ENCODE measurements at places on chromosomes 2 and 18.
A peak's percentile ranks its signal among the peaks of the same experiment; 100 is the strongest.

GRCh38 chr2:239778861-239779558, 246.1 kb downstream of the NDUFA10 start:
- no peak for DNase-seq

GRCh38 chr2:72095364-72095763, 52.3 kb downstream of the CYP26B1 start:
- DNase-seq: no peak

DNA sequence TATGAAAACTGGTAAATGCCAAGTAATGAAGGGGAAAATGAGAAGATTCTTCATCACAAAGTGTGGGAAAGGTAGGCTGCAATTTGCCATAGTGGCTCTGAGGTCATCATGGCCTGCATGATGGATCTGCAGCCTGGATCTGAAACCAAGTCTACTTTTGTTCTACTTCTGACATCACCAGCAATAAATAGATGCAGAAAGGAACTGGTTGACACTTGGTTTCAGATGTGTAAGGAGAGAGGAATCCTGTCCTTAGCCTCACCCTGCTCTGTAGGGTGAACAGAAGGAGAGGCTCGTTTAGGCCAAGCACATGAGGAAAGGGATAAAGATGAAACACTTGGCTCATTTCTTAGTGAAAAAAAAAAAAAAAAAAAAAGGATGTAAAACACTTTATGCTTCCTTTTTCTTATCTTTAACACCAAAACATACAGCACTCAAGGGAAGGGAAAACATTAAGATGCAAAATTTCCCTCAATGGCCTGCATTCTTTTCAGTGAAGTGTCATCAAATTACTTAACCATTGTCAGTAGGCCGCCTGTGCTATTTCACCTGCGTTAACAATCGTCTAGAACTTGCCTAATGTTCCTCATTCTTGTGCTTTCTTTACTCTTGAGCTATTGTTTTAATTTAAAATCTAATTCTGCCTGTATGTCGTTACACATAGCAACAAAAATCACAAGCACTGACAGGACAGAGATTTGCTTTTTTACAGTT, 3.9 kb downstream of the NEB start:
- DNase-seq: no peak

GRCh38 chr2:212294816-212295215, 243.8 kb downstream of the ERBB4 start:
- peak; percentile 87 for DNase-seq

GRCh38 chr18:27871726-27872125, 305.2 kb downstream of the CDH2 start:
- DNase-seq: peak; percentile 25

- DNase-seq: no peak
Measured at GRCh38 chr2:47057687-47058002, 97.5 kb downstream of the STPG4 start.

DNA sequence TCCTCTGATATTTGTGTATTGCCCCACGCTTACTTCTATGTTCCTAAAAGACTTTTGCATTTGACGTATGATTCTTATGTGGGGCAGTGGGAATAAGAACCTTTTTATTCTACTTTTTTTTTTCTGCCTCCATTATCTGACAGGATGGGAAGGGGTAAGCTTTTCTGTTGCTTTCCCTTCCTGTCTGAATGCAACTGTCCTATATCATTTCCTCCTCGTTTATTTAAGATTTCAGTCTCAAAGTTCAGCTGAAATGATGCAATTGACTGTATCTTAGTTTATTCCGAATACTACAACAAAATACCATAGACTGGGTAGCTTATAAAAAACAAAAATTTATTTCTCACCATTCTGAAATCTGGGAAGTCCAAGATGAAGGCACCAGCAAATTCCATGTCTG, 24.1 kb upstream of the HNMT start:
- no peak for DNase-seq

GRCh38 chr2:62471816-62472215, 34.2 kb downstream of the TMEM17 start:
- peak; percentile 20 for DNase-seq

GRCh38 chr2:47236503-47237215, 81.6 kb upstream of the STPG4 start:
- DNase-seq: no peak

DNA sequence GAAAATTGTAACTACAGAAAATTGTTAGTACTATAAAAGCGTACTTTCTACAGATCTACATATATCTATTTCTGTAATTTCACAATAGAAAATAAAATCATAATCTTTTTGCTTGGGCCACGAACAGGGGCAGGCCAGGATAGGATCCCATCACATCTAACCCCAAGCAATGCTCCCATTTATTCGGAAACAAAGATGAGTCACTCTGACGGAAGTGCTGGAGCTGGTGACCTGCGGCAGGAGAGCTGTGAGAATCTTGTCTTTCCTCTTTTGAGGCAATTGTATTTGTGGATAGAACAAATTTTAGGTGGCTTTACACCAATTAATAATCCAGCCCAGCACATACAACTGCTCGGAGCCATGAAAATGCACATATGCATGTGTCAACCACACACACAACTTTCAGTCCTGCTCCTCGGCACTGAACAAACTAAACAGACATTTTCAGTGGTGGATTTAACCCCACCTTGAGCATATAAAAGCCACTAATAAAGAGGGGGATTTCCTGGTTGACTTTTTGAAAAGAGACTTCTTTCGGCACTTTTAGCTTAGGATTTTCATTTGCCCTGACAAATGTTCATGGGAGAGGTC, 22.3 kb upstream of the INSIG2 start:
- no peak for DNase-seq

- DNase-seq: no peak
Measured at GRCh38 chr2:23905155-23905554, 21.8 kb downstream of the ATAD2B start.

- DNase-seq: no peak
Measured at GRCh38 chr2:23413641-23414040, 28.7 kb downstream of the KLHL29 start.

- no peak for DNase-seq
Measured at GRCh38 chr18:32915516-32915915, 142.7 kb upstream of the KLHL14 start.

- no peak for DNase-seq
Measured at GRCh38 chr2:120593921-120594686, 141.6 kb upstream of the GLI2 start.

DNA sequence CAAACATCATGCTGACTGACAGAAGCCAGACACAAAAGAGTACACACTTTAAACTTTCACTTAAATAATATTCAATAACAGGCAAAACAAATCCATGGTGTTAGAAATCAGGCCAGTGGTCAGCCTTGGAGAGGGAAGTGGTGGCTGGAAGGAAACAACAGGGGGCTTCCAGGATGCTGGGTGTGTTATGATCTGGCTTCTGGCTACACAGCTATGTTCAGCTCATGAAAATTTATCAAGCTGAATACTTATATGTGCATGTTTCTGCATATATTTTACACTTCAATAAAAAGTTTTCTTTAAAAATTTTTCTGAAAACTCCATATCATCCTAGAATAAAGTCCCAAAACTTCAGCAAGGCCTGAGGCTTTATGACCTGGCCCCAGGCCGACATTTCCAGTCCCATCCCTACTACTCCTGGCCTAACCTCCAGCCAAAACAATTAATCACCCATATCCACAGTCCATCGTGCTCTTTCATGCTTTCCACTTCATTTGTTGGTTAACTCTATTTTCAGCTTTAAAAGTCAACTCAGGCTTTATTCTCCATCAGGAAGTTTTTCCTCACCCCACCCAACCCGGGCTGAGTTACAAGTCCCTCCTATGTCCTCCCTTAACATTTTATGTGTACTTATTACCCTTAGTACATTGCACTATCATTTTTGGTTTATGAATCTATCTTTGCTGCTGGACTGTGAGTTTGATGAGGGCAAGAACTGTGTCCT, 27.9 kb upstream of the SPTBN1 start:
- DNase-seq: no peak

DNA sequence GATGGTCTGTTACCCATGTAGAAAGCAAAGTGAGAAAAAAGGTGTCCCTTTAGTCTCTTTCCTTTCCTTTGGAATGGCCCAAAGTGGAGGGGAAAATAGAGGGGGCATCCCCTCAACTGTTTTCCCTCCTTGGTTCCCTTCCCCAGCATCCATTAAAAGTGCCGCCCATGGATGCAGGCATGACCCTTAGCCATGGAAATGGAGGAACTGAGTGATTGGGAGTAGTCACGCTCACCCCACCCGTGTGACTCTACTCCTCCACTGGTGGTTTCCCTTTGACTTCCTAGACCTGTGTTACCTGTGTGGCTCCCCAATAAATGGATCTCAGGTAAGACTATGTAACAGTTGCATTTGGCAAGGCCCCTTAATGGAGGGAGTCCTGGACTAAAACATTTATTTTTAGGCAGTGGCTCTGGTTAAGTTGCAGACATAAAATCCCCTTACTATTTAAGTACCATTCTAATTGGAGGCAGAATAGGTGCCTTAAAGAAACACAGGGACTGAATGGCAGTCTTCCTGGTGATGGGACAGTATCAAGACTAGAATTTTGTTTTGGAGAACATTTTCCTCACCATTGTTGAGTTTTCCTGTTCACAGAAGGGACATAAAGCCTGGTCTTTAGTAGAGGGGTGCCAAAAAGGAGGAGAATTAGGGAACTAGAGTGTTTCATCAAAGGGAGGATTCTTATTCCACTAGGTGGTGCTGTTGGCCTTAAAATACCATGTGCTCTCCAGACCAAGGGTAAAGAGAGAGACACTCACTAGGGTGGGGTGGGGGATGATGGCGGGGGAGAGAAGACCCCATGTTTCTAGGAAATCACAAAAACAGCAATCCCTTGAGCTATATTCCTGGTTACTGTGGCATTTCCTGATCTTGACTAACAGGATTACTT, 25.7 kb upstream of the PLA2R1 start:
- DNase-seq: no peak

- no peak for DNase-seq
Measured at GRCh38 chr18:56570978-56571377, 67.4 kb downstream of the TXNL1 start.

GRCh38 chr2:169361706-169362117, 622 bp downstream of the LRP2 start:
- no peak for DNase-seq

DNA sequence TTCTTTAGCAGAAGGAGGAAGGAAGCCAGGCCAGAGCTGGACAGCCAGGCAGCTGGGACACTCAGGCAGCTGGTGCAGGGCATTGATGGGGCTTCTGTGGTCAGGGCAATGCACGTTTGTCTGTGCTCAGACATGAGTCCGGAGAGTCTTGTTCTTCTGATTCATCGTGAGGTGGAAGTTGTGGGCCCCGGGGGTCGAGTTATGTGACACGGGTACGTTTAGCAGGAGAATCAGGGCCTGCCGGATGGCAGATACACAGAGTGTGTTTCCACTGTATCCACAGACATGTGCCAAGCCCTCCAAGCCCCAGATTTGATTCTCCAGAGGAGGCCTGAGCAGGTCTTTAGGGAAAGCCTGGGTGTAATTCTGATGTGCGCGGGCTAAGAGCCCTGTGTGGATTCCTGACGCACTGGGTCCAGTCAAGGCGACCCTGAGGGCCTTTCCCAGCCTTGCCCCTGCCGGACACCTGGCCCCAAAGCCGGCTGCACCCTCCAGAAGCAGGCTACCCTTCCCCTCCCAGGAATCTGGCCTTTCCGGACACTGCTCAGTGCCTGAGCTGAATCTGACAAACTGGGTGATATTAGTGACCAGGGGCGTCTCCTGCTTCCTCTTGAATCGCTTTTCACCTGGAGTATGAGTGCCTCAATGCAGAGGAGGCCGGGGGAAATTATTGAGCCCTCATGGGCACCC, 10.1 kb downstream of the ARHGEF4 start:
- DNase-seq: no peak

DNA sequence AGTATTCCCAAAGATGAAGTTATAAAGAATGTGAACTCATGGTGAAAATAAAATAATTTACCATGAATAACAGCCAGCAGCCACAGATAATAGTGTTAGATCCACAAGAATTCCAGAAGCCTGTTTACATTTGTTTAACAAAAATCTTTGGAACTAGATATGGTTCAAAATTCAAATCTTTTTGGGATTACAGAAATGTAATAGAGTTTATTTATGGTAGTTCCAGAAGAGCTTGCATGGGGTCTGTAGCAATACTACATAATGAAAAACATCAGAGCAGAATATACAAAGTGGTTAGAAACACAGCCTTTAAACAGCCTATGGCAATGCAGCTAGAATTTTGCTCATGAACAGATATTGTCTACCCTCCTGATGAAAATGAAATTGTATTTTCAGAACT, 179.1 kb downstream of the RDH14 start:
- no peak for DNase-seq

DNA sequence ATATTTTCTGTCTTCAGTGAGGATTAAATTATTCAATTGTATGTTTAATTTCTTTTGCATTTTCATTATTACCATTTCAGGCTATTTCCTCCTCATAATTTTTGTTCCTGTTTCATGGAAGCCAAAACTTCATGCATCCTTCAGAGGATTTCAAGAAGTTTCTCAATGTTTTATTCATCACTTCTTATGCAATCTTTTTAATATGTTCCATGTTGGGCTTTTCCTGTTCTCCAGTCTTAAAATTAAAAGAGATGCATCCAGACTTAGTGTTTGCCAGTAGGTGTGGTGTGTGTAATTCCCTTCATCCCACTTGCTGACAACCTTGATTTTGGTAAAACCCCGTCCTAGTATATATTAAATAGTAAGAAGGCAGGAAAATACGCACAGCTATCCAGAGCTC, 190.0 kb downstream of the EN1 start:
- DNase-seq: no peak

GRCh38 chr2:240840435-240841060, 20.5 kb upstream of the KIF1A start:
- no peak for DNase-seq

- no peak for DNase-seq
Measured at GRCh38 chr2:9799729-9800632, 43.3 kb upstream of the TAF1B start.

DNA sequence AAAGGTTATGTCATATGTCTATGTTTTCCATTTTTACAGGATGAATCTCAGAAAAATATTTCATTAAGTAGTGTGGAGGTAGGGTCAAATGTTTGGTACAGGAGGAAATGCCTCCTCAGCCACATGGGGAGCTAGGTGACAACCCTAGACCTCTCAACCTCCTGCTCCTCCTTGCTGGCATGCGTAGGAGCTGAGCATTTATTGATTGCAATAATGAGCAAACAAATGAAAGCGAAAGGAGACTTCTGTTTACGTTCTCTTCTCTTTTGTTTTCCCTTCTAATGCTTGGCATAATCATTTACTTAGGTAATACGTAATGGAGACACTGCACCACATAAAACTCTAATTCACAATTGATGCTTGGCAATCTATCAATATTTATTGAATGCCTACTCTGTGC, 95.1 kb upstream of the CCBE1 start:
- DNase-seq: no peak

- no peak for DNase-seq
Measured at GRCh38 chr2:8458503-8459459, 223.1 kb upstream of the ID2 start.

DNA sequence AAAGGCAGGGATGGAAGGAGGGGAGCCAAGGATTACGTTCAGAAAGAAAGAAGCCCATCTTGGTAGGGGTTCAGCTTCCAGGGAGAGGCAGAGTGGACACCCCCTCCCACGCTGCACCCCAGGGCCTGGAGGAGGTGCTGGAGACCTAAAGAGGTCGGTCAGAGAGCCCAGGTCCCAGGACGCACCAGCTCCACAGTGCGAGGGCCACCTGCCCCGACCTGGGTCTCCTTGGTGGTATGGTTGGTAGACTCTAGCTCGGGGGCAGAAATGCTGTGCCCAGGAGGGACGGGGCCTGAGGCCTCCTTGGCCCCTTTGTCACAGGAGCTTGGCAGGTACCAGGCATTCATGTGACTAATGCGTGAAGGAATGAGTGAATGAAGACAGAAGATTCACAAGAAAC, 87.1 kb upstream of the RAB6C start:
- DNase-seq: no peak

- no peak for DNase-seq
Measured at GRCh38 chr2:158385646-158386045, 70.9 kb downstream of the CCDC148 start.

All from NCI-H524 treated with DMSO at 0.1 percent for 48 hours (cell line).